Myocyte (in vitro differentiated cells): ENCODE measurements at places on chromosomes 16 and 17. TPM values are rescaled to one million over a fixed set of nuclear protein-coding genes. Genes with fewer than 3 reads are reported as not detected.

DNA sequence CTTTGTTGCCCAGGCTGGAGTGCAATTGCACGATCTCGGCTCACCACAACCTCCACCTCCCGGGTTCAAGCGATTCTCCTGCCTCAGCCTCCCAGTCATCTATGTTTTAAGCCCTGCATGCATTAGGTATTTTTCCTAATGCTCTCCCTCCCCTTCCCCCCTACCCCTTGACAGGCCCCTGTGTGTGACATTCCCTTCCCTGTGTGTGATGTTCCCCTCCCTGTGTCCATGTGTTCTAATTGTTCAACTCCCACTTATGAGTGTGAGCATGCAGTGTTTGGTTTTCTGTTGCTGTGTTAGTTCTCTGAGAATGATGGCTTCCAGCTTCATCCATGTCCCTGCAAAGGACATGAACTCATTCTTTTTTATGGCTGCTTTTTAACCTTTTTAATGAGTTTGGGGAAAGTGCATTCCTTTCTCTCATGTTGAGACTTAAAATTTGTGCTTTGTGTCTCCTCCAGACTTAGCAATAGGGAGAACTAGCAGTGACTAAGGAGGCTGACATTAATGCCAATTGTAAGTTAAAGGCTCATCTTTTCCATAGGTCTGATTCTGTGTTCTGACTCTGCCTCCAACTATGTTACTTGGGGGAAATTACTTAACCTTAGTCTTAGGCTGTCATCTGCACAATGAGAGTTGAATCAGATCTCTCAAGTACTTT lies 17.7 kb upstream of the PHAF1 start:
- no peak for DNase-seq

GRCh38 chr16:79849119-79849518 lies 248.6 kb upstream of the MAF start:
- no peak for DNase-seq

DNA sequence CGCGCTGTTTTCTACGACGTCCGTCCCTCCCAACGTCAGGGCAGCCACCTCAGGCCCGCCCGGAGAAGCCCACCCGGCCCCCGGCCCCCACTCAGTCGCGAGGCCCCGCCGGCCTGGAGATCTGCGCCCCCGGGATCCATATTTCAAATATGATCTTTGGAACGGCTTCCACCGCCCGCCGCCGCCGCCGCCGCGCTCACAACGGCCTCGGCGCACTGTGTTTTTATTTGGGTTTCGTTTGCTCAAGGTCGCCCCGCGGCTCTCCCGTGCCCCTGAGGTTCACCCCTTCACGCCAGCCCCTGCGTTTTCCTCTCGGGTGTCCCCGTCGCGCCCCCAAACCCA lies 4.2 kb upstream of the CBX4 start:
- no peak for DNase-seq

Gene PRKCB
- not detected in 2 replicates for total RNA-seq

GRCh38 chr17:10807704-10808128 lies 3.8 kb upstream of the TMEM238L start:
- DNase-seq = no peak

- DNase-seq = peak; percentile 17
These were observed 14.2 kb downstream of the ERI2 start for GRCh38 chr16:20791923-20792612.
